ENCODE measurements at places on chromosomes 16 and 17. TPM values are rescaled to one million over a fixed set of nuclear protein-coding genes. Genes with fewer than 3 reads are reported as not detected.
A peak's percentile ranks its signal among the peaks of the same experiment; 100 is the strongest.

DNA sequence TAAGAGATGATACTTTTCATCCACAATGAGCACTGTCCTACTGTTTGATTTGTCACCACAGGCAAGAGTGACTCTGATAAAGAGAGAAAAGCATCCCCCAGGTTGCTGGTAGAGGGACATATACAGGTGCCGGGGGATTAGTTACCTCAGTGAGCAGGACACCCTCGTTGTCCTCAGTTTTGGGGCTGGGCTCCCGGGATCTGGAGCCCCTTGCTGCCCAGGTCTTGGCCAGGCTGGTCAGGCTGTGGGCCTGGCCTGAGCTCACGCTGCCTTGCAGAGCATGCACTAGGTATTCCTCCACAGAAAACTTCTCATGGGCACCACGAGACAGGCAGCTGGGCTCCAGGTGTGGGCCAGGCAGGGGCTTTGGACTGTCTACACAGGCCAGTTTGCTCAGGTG lies 24.4 kb upstream of the SPATA32 start:
- H3K36me3 ChIP-seq = peaks cover 15% of the 10 kb centered on the region
- no peak overlapping the region for H3K27ac ChIP-seq
- no peak overlapping the region for H3K4me3 ChIP-seq

- no peaks in the 10 kb centered on the region for H3K36me3 ChIP-seq
- peak; percentile 55 for DNase-seq
- H3K27ac ChIP-seq = peak overlapping the region; percentile 51
- H3K27me3 ChIP-seq = no peaks in the 10 kb centered on the region
These were observed 25.4 kb downstream of the CCR7 start for GRCh38 chr17:40539711-40540411.

- H3K4me1 ChIP-seq = peaks cover 41% of the 10 kb centered on the region
- H3K27me3 ChIP-seq = no peaks in the 10 kb centered on the region
- peak overlapping the region; percentile 83 for H3K27ac ChIP-seq
- no peak for DNase-seq
- H3K36me3 ChIP-seq = peaks cover 2% of the 10 kb centered on the region
These were observed 6.5 kb downstream of the BMERB1 start for GRCh38 chr16:15440852-15441251.

DNA sequence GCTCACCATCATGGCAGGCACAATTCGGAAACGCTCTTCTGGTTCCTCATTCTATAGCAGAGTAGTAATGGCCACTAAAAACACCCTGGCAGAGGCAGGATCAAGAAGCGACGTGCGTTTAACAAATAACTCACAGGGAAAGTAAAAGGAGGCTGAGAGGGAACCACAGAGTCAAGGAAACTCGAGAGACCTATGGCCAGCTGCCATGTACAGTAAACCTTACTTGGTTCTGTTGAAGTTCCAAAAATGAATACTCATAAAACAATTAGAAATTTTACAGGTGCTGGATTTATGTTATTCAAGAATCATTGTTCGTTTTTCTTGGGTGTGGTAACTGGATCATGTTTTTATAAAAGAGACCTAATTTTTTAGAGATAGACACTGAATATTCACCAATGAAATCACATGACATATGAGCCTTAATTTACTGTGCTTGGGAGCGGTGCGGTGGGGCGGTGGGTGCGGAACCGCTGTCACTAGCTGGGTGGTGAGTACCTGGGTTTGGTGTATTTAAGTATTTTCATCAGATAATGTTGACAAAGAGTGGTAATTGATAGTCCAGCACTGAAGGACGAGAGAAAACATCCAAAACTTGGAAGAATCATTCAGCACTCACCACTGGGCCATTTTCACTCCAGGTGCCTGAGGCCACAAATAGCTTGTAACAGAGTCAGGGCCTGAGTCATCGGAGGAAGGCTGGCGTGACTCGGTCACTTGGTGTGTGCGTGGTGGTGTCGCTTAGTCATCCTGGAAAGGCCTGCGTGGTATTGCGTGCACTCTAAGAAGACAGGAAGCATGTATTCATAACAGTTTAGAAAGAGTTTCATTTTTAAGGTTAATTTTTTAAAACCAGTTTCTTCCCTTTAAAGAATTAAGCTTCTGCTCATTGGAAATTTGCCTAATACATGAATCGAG lies 135.4 kb upstream of the CHMP6 start:
- peak; percentile 93 for DNase-seq
- no peaks in the 10 kb centered on the region for H3K36me3 ChIP-seq

DNA sequence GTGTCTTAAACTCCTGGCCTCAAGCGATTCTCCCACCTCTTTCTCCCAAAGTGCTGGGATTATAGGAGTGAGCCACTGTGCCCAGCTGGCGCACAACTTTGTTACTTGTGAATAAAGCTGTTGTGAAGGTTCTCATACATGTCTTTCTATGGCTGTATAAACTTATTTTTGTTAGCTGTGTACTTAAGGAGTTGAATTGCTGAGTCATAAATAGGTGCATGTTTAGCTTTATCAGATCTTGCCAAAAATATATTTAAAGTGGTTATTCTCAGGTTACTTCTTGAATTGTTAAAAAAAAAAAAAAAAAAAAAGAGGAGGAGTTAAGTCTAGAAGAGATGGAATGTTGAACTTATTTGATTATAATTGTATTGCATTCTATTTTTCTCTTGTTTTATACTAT lies 47.6 kb upstream of the IRX3 start:
- DNase-seq = no peak
- peaks cover 24% of the 10 kb centered on the region for H3K27me3 ChIP-seq
- no peaks in the 10 kb centered on the region for H3K36me3 ChIP-seq
- no peak overlapping the region for H3K4me3 ChIP-seq

- no peak overlapping the region for H3K4me3 ChIP-seq
- no peaks in the 10 kb centered on the region for H3K27me3 ChIP-seq
- no peak for DNase-seq
- H3K4me1 ChIP-seq = no peaks in the 10 kb centered on the region
- H3K27ac ChIP-seq = no peak overlapping the region
These were observed 2047.4 kb downstream of the TP53TG3F start for GRCh38 chr16:35506898-35507194.

DNA sequence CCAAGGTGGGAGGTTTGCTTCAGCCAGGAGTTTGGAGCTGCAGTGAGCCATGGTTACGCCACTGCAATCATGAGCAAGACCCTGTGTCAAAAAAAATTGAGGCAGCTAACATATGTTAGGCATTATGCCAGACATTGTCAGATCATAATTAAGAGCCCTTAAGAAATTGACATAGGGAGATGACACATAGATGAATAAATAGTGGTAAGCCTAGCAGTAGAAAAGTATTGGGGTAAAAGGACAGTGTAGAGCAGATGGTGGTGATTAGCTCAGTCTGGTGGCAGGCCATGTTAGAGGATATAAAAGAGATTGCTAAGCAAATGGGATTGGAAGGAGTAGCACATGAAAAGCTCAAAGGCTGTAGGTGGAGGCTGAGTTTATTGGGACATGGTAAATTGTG lies 22.6 kb downstream of the SRCAP start:
- no peaks in the 10 kb centered on the region for H3K27me3 ChIP-seq
- no peak overlapping the region for H3K4me3 ChIP-seq
- DNase-seq = no peak
- peaks cover 45% of the 10 kb centered on the region for H3K36me3 ChIP-seq
- H3K4me1 ChIP-seq = no peaks in the 10 kb centered on the region
- no peak overlapping the region for H3K27ac ChIP-seq

- peak overlapping the region; percentile 66 for H3K4me3 ChIP-seq
- H3K4me1 ChIP-seq = peaks cover 9% of the 10 kb centered on the region
- H3K36me3 ChIP-seq = peaks cover 10% of the 10 kb centered on the region
- no peak for DNase-seq
- no peaks in the 10 kb centered on the region for H3K27me3 ChIP-seq
- peak overlapping the region; percentile 54 for H3K27ac ChIP-seq
These were observed 558 bp downstream of the HSD3B7 start for GRCh38 chr16:30985401-30986128.

Gene PRRT2
- total RNA-seq = 5.2 TPM

- no peak for DNase-seq
- H3K4me1 ChIP-seq = no peaks in the 10 kb centered on the region
- no peak overlapping the region for H3K4me3 ChIP-seq
- H3K27me3 ChIP-seq = no peaks in the 10 kb centered on the region
- H3K27ac ChIP-seq = no peak overlapping the region
- H3K36me3 ChIP-seq = peaks cover 21% of the 10 kb centered on the region
These were observed 44.2 kb upstream of the TRAP1 start for GRCh38 chr16:3761375-3762106.

GRCh38 chr16:85033171-85033570 lies 5.6 kb downstream of the KIAA0513 start:
- H3K4me3 ChIP-seq = no peak overlapping the region
- DNase-seq = no peak
- no peaks in the 10 kb centered on the region for H3K27me3 ChIP-seq
- peaks cover 6% of the 10 kb centered on the region for H3K36me3 ChIP-seq
- peaks cover 18% of the 10 kb centered on the region for H3K4me1 ChIP-seq
- no peak overlapping the region for H3K27ac ChIP-seq

DNA sequence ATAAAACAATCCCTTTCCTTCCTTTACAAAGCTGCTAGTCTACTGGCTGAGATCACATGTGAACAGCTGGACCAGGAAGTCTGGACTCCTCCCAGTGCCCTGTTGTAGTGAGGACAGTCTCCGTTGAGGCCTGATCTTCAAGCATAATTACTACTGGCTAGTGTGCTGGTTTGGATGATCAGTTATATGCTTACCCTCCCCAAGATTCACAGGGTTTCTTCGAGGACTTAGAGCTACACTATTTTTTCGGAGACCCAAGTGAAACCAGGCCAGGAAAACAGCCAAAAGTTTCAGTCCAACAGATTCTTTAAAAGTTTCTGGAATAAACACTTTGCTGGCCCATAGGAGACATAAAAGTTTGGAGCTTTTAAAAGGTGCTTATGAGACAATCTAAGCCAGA lies 194.9 kb upstream of the CDH11 start:
- peaks cover 52% of the 10 kb centered on the region for H3K4me1 ChIP-seq
- H3K4me3 ChIP-seq = no peak overlapping the region
- H3K27ac ChIP-seq = no peak overlapping the region
- H3K36me3 ChIP-seq = no peaks in the 10 kb centered on the region
- H3K27me3 ChIP-seq = no peaks in the 10 kb centered on the region
- DNase-seq = no peak

GRCh38 chr17:32757963-32758362 lies 119.0 kb downstream of the MYO1D start:
- no peak for DNase-seq
- peaks cover 18% of the 10 kb centered on the region for H3K36me3 ChIP-seq
- no peak overlapping the region for H3K27ac ChIP-seq

- peaks cover 2% of the 10 kb centered on the region for H3K36me3 ChIP-seq
- DNase-seq = no peak
- no peaks in the 10 kb centered on the region for H3K27me3 ChIP-seq
- no peak overlapping the region for H3K4me3 ChIP-seq
These were observed 10.8 kb downstream of the THRA start for GRCh38 chr17:40073454-40074174.

DNA sequence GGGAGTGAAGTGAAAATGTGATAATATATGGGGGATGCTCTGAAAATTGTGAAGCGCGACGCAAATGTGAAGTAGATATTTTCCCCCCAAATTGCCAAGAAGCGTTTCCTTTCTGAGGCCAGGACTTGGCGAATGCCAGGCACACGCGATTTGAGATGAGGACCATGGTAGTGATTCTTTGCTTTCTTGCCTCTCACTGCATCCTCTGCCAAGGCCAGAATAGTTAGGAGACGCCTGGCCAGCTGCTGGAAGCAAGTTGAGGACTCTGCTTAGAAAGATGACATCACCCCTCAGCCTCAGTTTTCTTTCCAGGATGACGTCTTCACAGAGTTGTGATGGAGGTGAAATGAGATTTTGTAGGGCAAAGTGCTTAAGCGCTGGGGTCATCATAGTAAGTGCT lies 25.9 kb downstream of the PIPOX start:
- no peak overlapping the region for H3K27ac ChIP-seq
- no peaks in the 10 kb centered on the region for H3K27me3 ChIP-seq
- H3K4me1 ChIP-seq = peaks cover 2% of the 10 kb centered on the region
- H3K4me3 ChIP-seq = no peak overlapping the region
- no peaks in the 10 kb centered on the region for H3K36me3 ChIP-seq

DNA sequence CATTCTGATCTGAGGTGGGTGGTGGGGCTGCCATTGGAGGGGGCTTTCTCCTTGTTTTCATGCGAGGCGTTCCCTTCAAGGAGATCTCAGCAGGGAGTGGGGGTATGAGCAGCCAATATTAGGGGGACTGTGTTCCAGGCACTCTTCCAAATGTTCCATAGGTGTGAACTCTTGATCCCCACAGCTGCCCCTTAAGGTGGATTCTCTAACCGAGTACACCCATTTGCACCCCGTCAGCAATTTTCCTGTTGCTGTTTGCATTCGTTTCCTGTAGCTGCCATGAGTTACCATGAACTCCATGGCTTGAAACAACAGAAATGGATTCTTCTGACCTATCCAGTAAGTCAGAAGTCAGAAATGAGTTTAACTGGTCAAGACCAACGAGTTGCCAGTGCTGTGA lies 3.7 kb upstream of the PRR15L start:
- H3K27ac ChIP-seq = no peak overlapping the region
- H3K4me1 ChIP-seq = peaks cover 3% of the 10 kb centered on the region
- H3K4me3 ChIP-seq = no peak overlapping the region
- no peak for DNase-seq
- H3K27me3 ChIP-seq = no peaks in the 10 kb centered on the region

Gene IGFBP4
- total RNA-seq = 351 TPM

DNA sequence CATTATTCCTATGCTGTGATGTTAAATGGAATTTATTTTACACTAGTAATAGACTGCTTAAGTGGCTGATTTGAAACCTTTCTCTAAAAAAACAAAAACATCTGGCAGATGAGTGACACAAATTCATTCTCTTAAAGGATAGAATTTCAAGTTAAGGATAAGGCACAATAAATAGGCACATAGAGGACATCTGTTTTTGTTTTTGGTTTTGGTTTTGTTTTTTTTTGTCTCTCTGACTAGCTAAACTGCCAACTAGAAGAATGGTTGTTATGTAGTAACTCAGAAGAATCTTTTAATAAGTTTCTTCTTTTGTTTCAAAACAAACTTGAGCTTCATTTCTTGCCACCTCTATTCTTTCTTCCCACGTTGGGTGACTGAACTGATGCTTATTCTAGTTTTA lies 5.1 kb upstream of the VPS4A start:
- no peak for DNase-seq
- H3K27ac ChIP-seq = no peak overlapping the region
- peaks cover 6% of the 10 kb centered on the region for H3K4me1 ChIP-seq

GRCh38 chr16:51151435-51151960 lies 428 bp upstream of the SALL1 start:
- H3K27me3 ChIP-seq = peaks cover 67% of the 10 kb centered on the region
- H3K27ac ChIP-seq = no peak overlapping the region
- peak overlapping the region; percentile 31 for H3K4me3 ChIP-seq
- H3K4me1 ChIP-seq = peaks cover 27% of the 10 kb centered on the region
- peaks cover 3% of the 10 kb centered on the region for H3K36me3 ChIP-seq
- DNase-seq = no peak

Gene HOXB1
- not detected for total RNA-seq

GRCh38 chr16:3814755-3815154 lies 65.8 kb downstream of the CREBBP start:
- no peak for DNase-seq
- no peaks in the 10 kb centered on the region for H3K27me3 ChIP-seq
- H3K4me3 ChIP-seq = no peak overlapping the region
- no peaks in the 10 kb centered on the region for H3K36me3 ChIP-seq

GRCh38 chr16:87543436-87544191 lies 50.8 kb upstream of the ZCCHC14 start:
- peaks cover 8% of the 10 kb centered on the region for H3K36me3 ChIP-seq
- DNase-seq = no peak
- H3K4me3 ChIP-seq = no peak overlapping the region
- H3K27ac ChIP-seq = peak overlapping the region; percentile 41
- peaks cover 43% of the 10 kb centered on the region for H3K4me1 ChIP-seq

Gene RGS9
- 14.9 TPM for total RNA-seq

- no peak overlapping the region for H3K4me3 ChIP-seq
- DNase-seq = no peak
- no peaks in the 10 kb centered on the region for H3K27me3 ChIP-seq
- H3K27ac ChIP-seq = no peak overlapping the region
- peaks cover 16% of the 10 kb centered on the region for H3K4me1 ChIP-seq
These were observed 45.4 kb downstream of the LAT start for GRCh38 chr16:29030086-29030840.

Measured in chondrocyte (in vitro differentiated cells).